ENCODE measurements at places on chromosomes 3 and 15.

DNA sequence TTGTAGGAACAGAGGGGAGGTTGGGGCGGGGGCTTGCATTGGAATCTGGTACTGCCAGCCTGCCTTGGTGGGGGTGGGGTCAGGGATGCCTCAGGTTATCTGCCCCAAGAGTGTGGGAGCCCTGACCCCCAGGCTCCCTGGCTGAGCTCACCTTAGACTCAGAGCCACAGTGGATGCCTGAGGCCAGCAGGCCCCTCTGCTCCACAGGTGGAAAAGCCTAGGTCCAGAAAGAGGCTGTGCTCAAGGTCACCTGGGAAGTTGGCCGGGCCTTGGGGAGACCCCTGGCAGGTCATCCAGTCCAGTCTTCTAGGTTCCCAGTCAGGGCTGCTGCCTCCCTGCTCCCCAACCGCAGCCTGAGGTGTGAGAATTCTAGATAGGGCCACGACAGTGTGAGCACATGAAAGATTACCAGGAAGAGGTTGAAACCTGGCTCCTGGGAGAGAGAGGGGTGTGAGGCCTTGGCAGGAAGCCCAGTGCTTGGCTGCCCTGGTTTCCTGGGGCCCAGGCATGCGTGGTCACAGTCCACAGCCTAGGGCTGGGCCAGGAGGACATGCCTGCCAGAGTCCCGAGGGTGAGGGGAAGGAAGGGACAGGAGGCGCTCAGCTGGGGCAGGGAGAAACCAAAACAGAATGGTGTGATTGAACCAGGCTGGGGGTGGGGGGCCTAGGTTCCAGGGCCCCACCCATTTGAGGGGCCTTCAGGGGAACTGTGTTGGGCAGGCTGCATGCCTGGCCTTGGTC is 4.9 kb downstream of the HDAC11 start:
- DNase-seq = peak; percentile 96

- no peak for DNase-seq
Observed at GRCh38 chr3:52167240-52167639, 13.0 kb upstream of the POC1A start.

GRCh38 chr3:114707252-114707860 is 413.5 kb downstream of the TIGIT start:
- no peak for DNase-seq

- DNase-seq = no peak
Observed at GRCh38 chr3:100982710-100983109, 10.5 kb downstream of the ABI3BP start.

DNA sequence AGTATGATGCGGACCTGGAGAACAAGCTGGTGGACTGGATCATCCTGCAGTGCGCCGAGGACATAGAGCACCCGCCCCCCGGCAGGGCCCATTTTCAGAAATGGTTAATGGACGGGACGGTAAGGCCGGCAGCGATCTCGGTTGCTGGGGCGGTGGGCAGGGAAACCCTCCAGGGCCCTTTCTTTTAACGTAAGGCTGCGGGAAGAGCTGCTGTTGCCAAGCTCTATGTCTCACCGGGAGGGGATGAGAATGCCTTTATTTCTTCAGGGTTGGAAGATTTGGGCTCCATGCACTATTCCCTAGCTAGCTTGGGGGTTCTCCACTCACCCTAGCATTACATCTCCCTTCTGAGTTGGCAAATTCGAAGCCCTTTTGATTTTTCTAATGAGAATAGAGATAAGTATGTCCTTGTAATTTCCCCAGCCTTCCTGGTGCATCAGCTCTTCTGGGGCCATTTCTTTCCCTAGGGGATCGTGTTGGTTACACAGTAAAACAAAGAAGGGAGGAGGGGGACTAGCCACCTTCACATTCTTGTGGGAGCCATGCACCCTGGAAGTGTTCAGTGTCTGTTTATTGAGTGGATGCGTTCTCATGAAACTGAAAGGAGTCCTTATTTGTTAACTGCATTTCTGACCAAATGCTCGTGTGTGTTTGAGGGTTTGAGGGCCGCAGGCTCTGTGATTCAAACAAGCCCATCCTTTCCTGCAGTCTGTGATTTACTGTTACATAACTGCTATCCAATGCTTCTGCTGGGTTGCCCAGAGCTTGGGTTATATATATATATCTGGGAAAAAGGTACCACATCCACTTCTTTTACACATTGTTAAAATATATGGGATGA is 982 bp downstream of the TAGLN3 start:
- DNase-seq = no peak

DNA sequence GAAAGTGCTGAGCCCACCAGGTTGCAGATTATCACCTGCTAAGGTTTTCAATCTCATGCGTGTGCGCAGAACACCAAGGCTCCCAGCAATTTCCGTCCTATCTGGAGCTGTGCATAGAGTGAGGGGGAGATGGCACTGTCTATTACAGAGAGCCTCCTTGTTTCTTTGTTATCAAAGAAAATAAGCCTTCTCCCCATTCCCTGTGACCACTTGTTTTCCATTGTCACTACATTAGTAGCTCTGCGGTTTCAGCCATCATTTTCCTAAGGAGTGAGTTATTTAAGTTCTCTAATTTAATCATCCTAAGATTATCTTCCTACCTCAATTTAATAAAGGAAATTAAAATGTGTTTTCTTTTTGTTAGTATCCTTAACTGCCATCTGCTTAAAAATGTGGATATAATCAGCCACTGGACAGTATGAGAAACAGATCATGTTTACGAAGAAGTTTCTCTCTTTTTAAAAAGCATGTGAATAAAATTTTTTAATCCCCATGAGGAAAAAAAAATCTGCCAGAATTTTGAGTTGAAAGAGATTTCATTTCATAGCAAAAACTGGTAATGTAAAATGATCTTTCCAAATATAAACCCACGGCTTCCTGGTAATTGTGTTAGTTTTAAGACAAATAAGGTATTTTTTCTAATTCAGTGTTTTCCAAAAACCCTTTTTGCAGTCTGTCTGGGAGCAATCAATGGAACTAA is 172.3 kb upstream of the UBE2E1 start:
- no peak for DNase-seq

DNA sequence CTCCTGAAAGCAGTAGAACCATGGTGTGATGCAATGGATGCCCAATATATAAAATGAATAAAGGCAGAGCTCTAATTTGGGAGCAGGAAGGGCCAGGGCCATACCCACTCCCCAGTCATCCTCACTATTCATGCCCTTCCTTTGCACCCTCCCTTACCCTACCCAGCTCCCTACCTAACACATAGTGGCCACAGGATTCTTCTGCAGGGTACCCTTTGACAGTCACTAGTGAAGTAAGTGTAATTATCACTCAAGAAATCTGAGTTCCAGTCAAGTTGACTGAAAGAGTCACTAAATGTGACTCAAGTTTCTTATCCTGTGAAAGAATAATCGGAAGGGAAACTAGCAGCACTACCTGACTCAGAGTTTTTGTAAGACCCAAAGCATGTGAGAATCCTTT is 69.2 kb downstream of the RASA2 start:
- DNase-seq = no peak

- DNase-seq = no peak
Observed at GRCh38 chr3:125160606-125161371, 51.8 kb downstream of the SLC12A8 start.

DNA sequence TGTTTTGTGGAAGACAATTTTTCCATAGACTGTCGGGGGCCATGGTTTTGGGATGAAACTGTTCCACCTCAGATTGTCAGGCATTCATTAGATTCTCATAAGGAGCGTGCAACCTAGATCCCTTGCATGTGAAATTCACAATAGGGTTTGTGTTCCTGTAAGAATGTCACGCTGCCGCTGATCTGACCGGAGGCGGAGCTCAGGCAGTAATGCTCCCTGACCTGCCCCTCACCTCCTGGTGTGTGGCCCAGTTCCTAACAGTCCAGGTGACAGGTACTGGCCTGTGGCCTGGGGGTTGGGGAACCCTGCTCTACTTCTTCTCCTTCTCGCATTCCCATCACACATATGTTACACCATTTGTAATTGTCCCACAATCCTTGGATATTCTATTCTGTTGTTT is 11.0 kb downstream of the CHRNA7 start:
- no peak for DNase-seq

- no peak for DNase-seq
Observed at GRCh38 chr3:155233213-155233612, 60.3 kb downstream of the STRIT1 start.

- DNase-seq = no peak
Observed at GRCh38 chr3:9803494-9803893, 6.6 kb upstream of the TTLL3 start.

DNA sequence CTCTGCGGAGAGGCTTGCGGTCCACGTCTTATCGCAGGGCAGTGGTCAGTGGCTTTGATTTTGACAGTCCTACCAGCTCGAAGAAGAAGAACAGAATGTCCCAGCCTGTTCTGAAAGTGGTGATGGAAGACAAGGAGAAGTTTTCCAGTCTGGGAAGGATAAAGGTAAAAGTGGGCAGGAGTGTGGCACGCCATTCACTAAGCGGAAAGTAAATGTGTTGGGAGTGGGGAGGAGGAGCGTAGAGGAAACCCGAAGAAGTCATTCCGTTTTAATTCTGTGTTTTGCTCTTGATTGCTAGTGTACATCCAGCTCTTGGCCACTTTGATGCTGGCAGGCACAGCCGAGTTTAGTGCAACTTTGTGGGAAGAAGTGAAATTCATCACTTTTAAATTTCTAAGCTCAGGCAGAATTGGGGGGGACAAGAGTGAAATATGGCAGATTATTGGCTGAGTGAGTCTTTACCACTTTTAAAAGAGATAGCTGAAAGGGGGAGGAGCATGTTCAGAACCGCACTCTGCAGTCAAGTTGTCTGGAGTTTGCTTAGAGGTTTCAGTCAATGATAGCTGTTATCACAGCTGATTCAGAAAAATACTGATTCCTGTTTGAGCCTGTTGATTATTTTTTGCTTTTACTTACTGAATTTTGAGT is 1.8 kb downstream of the ARHGEF26 start:
- no peak for DNase-seq

Data from HuH-7.5 (cell line).